ENCODE measurements at places on chromosomes 6 and 20. TPM values are rescaled to one million over a fixed set of nuclear protein-coding genes. Genes with fewer than 3 reads are reported as not detected.

GRCh38 chr6:41560431-41561192, 14.4 kb downstream of the FOXP4 start:
- peak; percentile 93 for DNase-seq
- H3K27ac ChIP-seq: peak overlapping the region; percentile 70
- H3K4me1 ChIP-seq: peaks cover 25% of the 10 kb centered on the region
- H3K36me3 ChIP-seq: no peaks in the 10 kb centered on the region

GRCh38 chr6:41549673-41550072, 3.5 kb downstream of the FOXP4 start:
- H3K4me3 ChIP-seq: no peak overlapping the region
- H3K27me3 ChIP-seq: peaks cover 17% of the 10 kb centered on the region
- no peak overlapping the region for H3K27ac ChIP-seq

GRCh38 chr6:46175446-46175845, 4.7 kb upstream of the ENPP5 start:
- no peaks in the 10 kb centered on the region for H3K36me3 ChIP-seq
- DNase-seq: peak; percentile 61
- H3K27me3 ChIP-seq: no peaks in the 10 kb centered on the region
- no peak overlapping the region for H3K27ac ChIP-seq

PKIB gene
- 0.89 TPM for total RNA-seq

DNA sequence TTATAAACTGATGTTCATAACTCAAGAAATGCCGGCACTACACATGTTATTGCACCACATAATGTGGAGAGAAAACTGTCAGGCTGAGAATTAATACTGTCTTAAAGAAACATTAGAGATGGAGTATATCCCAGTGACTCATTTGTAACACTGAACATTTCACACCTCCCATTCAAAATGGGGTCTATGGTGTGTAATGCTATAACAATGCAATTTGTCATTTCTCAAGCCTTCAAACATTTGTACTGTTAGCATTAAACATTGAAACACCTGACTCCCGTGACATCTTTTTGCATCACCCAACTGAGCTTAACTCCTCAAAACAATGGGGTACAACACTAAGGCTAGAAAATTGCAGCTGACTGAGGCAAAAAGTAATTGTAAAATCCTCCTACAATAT, 151.7 kb downstream of the DST start:
- no peak overlapping the region for H3K4me3 ChIP-seq
- H3K4me1 ChIP-seq: no peaks in the 10 kb centered on the region
- H3K27ac ChIP-seq: no peak overlapping the region
- no peaks in the 10 kb centered on the region for H3K36me3 ChIP-seq

DNA sequence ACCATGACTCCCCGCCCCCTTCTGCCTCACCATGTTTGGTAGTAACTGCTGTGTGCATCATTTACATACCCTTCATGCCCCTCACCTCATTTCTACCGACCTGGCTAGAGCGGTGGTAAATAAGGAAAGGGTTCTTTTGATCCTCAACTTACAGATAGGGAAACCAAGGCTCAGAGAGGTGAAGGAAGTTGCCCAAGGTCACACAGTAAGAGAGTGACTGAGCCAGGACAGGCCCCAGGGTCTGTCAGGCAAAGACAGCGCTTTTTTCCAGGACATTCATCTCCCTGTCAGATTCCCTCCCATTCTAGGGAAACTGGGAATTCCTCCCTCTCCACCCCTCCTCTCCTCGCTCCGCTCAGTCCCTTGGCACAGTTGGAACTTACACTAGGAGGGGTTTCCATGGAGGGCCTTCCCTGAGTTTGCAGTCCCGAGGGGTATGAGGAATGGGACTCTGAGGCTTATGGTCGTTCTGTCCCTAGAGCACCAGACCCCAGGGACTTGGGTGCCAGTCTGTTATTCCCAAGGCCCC, 2.0 kb downstream of the VSTM2L start:
- no peak overlapping the region for H3K27ac ChIP-seq
- H3K4me3 ChIP-seq: no peak overlapping the region
- H3K4me1 ChIP-seq: no peaks in the 10 kb centered on the region
- DNase-seq: no peak
- no peaks in the 10 kb centered on the region for H3K36me3 ChIP-seq
- peaks cover 9% of the 10 kb centered on the region for H3K27me3 ChIP-seq

GSS gene
- 41.0 TPM for total RNA-seq

GRCh38 chr6:26383624-26384417, 913 bp downstream of the BTN2A2 start:
- no peak for DNase-seq
- no peaks in the 10 kb centered on the region for H3K27me3 ChIP-seq
- H3K4me1 ChIP-seq: peaks cover 10% of the 10 kb centered on the region
- H3K4me3 ChIP-seq: peak overlapping the region; percentile 85
- peak overlapping the region; percentile 88 for H3K27ac ChIP-seq

DNA sequence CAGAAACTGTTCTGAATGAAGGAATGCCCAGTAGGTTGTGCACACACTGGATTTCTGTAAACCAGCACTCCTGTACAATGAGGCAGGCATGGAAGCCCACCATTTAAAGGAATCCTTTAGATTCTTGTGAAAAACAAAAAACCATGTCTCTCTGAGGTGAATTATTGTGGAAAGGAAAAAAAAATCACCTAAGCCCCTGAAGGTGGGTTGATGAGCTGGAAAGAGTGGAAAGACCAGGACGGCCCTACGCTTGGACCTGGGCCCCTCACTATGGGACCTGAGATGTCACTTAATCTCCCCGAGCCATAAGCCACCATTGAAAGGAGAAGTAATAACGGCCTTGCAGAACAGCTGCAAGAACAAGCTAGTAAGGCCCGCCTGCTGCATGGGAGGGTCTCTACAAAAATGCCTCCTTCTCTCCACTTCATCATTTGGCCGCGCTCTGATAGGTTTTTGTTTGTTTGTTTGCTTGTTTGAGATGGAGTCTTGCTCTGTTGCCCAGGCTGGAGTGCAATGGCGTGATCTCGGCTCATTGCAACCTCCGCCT, 68.8 kb downstream of the RAB44 start:
- DNase-seq: no peak
- H3K36me3 ChIP-seq: no peaks in the 10 kb centered on the region
- H3K27ac ChIP-seq: no peak overlapping the region

KCNK16 gene
- not detected for total RNA-seq

NR2E1 gene
- not detected for total RNA-seq

GRCh38 chr6:107936162-107936909, 21.7 kb downstream of the SEC63 start:
- no peak overlapping the region for H3K27ac ChIP-seq
- no peak overlapping the region for H3K4me3 ChIP-seq
- no peak for DNase-seq
- H3K4me1 ChIP-seq: peaks cover 4% of the 10 kb centered on the region

GRCh38 chr20:44401770-44402390, 46.4 kb downstream of the HNF4A start:
- no peak overlapping the region for H3K4me3 ChIP-seq
- H3K27me3 ChIP-seq: no peaks in the 10 kb centered on the region
- H3K4me1 ChIP-seq: no peaks in the 10 kb centered on the region
- DNase-seq: no peak

DNA sequence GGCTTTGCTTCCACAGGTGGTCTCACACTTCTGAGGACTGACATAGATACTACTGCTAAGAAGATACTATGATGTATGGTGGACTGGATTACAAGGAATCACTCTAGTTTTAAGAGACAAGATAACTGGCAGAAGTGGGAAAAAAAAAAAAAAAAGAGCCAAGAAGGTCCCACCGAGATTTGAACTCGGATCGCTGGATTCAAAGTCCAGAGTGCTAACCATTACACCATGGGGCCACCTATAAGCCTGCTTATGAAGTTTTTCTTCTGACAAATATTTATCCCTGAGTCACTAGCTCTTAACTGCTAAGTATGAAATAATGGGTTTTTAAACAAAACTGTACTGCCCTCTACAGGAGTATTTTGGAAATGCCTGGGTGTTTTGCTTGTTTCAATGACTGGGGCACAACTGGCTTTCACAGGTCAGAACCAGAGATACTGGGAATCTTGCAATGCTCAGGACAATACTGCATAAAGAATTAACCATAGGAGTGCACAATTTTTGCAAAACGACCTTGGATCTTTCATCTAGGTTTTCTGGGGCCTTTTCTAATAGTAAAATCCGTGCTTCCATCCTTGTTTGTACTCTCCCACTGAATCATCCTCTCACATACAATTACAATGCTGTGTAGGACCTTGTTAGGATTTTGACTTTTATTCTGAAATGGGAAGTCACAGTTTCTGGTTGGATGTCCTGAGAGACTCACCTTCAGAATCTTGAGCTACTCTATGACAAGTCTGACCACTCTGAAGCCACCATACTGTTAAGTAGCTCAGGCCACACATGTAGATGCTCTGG, 116.3 kb downstream of the OR2B2 start:
- peaks cover 6% of the 10 kb centered on the region for H3K27me3 ChIP-seq
- peaks cover 21% of the 10 kb centered on the region for H3K4me1 ChIP-seq
- H3K36me3 ChIP-seq: no peaks in the 10 kb centered on the region
- no peak overlapping the region for H3K4me3 ChIP-seq
- no peak overlapping the region for H3K27ac ChIP-seq

PRDM1 gene
- 33.4 TPM for total RNA-seq

- H3K27me3 ChIP-seq: no peaks in the 10 kb centered on the region
- H3K4me1 ChIP-seq: peaks cover 19% of the 10 kb centered on the region
- no peak overlapping the region for H3K4me3 ChIP-seq
- no peak overlapping the region for H3K27ac ChIP-seq
Observed at GRCh38 chr20:35950093-35950492, 4.2 kb downstream of the SCAND1 start.

- no peaks in the 10 kb centered on the region for H3K36me3 ChIP-seq
- DNase-seq: no peak
- no peak overlapping the region for H3K4me3 ChIP-seq
- no peak overlapping the region for H3K27ac ChIP-seq
- no peaks in the 10 kb centered on the region for H3K27me3 ChIP-seq
Observed at GRCh38 chr20:23205211-23205610, 119.1 kb upstream of the CD93 start.

DNA sequence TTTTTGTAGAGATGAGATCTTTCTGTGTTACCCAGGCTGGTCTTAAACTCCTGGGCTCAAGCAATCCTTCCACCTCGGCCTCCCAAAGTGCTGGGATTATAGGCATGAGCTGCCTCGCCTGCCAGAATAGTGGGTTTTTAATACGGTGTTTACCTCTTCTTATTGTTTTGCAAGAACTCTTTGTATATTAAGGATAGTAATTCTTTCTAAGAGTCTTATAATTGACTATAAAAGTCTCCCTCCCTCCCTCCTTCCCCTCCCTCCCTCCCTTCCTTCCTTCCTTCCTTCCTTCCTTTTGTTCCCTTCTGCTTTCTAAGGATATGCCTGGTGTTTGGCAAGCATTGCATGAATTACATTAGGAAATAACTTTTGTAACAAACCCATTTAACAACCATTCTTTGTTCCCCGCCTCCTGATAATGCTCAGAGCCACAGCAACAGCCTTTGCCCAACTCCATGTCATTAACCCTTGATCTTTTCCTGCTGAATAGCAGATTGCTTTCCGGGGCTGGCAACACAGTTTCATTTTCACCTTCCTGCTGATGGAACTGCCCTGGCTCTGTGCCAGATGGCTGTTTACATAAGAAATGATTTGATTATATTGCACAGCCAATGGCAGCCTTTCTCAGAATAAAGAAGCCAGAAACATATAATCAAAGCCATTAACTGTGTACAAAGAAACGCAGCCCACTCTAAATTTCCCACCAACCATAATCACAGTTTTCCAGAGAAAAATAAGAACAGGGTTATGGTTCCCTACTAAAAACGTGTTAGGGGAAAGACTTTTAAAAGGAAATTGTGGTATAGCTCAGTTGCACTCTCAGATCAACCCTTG, 143.7 kb upstream of the PTPN1 start:
- H3K4me3 ChIP-seq: no peak overlapping the region
- H3K27me3 ChIP-seq: no peaks in the 10 kb centered on the region
- peaks cover 13% of the 10 kb centered on the region for H3K4me1 ChIP-seq
- no peak overlapping the region for H3K27ac ChIP-seq
- peak; percentile 49 for DNase-seq

GRCh38 chr6:89984926-89985750, 90.9 kb downstream of the GJA10 start:
- H3K36me3 ChIP-seq: no peaks in the 10 kb centered on the region
- no peaks in the 10 kb centered on the region for H3K4me1 ChIP-seq
- no peak overlapping the region for H3K27ac ChIP-seq
- no peak overlapping the region for H3K4me3 ChIP-seq
- no peaks in the 10 kb centered on the region for H3K27me3 ChIP-seq
- DNase-seq: no peak

GRCh38 chr6:169111203-169111602, 142.4 kb downstream of the THBS2 start:
- no peak for DNase-seq
- H3K27ac ChIP-seq: no peak overlapping the region
- H3K4me3 ChIP-seq: no peak overlapping the region
- H3K27me3 ChIP-seq: no peaks in the 10 kb centered on the region
- H3K4me1 ChIP-seq: no peaks in the 10 kb centered on the region

GRCh38 chr6:108598305-108598863, 37.7 kb downstream of the FOXO3 start:
- H3K4me1 ChIP-seq: peaks cover 6% of the 10 kb centered on the region
- H3K27me3 ChIP-seq: no peaks in the 10 kb centered on the region
- H3K4me3 ChIP-seq: no peak overlapping the region

PEX6 gene
- total RNA-seq: 40.5 TPM

GRCh38 chr20:49543858-49544437, 24.0 kb downstream of the PTGIS start:
- H3K27ac ChIP-seq: no peak overlapping the region
- H3K36me3 ChIP-seq: no peaks in the 10 kb centered on the region
- no peaks in the 10 kb centered on the region for H3K27me3 ChIP-seq
- H3K4me1 ChIP-seq: no peaks in the 10 kb centered on the region
- no peak overlapping the region for H3K4me3 ChIP-seq
- no peak for DNase-seq

GRCh38 chr20:43244647-43245046, 54.9 kb upstream of the PTPRT start:
- no peak for DNase-seq
- no peaks in the 10 kb centered on the region for H3K36me3 ChIP-seq
- H3K4me3 ChIP-seq: no peak overlapping the region
- no peaks in the 10 kb centered on the region for H3K27me3 ChIP-seq
- no peak overlapping the region for H3K27ac ChIP-seq

SLC22A1 gene
- 1.00 TPM for total RNA-seq

WFDC2 gene
- 1.6 TPM for total RNA-seq

GRCh38 chr20:50759678-50760077, 28.3 kb downstream of the PARD6B start:
- no peaks in the 10 kb centered on the region for H3K27me3 ChIP-seq
- H3K36me3 ChIP-seq: no peaks in the 10 kb centered on the region
- no peak overlapping the region for H3K4me3 ChIP-seq
- H3K27ac ChIP-seq: no peak overlapping the region
- no peaks in the 10 kb centered on the region for H3K4me1 ChIP-seq

Measured in CD4-positive, alpha-beta memory T cell (primary cell).